ENCODE measurements at places on chromosomes 4 and X.

GRCh38 chrX:130340271-130340670, 552 bp downstream of the SLC25A14 start:
- no peak for DNase-seq

DNA sequence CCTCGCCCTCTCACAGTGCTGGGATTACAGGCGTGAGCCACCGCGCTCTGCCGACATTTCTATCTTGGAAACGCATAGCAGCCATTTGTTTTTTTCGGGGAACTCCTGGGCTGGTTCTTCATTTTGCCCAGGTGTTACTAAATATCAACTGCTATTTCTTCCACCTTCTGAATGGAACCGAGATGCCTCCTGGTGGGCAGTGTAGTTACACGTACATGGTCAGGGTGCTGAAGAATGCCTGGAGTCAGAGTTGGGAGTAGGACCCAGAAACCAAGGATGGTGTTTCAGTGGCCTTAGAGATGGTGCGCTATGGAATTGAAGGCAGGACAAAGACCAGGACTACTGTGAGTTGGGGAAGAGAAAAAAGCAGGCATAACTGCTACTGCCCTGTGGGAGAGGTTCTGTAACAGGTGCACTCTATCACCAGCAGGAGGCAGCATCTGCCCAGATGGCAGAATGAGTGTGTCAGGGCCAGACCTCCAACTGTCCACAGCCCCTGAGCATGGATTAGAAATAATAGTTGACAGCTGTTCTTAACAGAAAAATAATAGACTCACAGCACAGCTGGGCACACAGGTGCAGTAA, 81.7 kb downstream of the ZC4H2 start:
- DNase-seq, result no peak

DNA sequence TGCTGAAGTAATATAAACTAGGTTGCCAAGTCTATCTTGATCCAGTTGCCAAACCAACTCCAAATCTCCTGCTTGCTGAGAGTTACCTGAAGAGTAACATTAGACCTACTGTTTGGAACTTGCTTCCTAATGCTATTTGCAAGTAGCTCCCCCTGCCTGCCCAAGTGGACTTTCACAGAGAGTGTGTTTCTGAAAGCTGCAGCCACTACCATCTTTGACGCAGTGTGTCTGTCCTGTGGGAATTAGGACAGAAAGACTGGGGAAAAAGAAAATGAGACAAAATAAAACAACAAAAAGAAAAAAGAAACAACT, 195.0 kb upstream of the HS3ST1 start:
- DNase-seq, result peak; percentile 2

GRCh38 chr4:84865600-84865999, 100.9 kb downstream of the WDFY3 start:
- DNase-seq, result no peak

DNA sequence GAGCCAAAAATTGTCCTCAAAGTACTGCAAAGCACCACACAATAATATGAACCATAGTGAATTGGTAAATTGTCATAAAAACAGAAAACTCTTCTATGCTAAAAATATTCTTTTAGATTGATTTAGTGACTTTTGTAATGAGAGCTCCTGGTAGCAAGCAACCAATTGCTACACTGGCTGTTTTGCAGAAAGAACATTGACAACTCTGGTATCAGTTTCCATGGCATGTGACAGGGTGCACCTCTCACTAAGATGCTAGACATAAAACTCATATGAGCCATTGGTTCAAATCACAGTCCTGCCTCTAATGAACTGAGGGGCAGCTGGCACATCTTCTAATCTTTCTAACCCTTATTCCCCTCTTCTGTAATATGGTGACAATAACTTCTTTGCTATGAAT, 212.2 kb downstream of the HS3ST1 start:
- no peak for DNase-seq

DNA sequence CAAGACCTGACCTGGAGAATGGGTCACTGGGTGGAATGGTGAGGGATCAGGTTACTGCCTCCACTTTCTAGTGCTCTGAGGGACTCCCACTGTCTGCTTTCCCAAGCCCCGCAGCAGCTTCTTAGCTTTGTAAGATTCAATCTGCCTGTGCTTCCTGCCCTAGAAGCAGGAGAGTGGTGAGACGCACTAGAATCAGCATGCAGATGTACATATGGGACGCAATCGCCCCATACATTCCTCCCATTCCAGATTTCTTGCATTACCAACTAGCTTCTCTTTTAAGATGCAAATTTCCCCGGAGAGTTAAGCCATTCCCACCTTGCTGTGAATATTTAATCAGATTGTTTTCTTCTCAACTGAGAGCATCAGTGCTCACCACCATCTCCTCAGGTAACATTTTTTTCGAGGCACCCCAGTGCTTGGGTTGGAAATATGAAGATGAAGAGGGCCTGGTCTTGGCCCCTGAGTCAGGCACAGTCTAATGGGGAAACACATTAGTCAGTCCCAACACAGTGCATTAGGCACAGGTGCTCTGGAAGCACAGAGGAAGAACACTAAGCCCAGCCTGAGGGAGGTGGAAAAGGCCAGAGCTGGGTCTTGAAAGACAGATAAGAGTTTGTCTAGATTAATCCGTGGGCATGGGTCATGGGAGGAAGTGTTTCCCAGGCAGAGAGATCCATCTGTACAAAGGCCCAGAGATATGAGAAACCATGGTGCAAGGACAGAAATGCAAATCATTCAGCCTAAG, 66.7 kb upstream of the PRPS1 start:
- no peak for DNase-seq

DNA sequence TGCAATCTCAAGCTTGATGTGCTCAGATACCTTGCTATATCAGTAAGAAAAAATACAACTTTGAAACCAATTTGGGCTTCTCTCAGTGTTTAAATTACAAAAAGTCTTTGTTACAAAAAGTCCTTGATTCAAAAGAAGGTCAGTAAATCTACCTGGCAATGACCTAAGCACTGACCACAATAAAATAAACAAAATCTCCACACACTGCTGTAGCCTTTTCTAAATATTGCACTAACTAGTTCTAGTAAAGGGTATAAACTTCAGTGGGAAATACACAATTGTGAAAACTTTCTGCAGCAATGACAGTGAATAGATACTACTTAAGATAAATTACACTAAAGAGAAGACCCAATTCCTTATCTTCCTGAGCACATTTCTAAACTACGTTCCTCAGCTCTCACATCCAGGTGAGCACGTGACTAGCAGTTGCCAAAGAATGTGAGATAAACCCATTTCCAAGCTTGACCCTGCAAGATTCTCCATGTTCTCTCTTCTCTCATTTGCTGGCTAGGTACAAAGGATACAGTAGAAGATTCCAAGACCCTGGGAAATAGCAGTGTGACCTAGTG, 81.4 kb upstream of the GPR34 start:
- no peak for DNase-seq

DNA sequence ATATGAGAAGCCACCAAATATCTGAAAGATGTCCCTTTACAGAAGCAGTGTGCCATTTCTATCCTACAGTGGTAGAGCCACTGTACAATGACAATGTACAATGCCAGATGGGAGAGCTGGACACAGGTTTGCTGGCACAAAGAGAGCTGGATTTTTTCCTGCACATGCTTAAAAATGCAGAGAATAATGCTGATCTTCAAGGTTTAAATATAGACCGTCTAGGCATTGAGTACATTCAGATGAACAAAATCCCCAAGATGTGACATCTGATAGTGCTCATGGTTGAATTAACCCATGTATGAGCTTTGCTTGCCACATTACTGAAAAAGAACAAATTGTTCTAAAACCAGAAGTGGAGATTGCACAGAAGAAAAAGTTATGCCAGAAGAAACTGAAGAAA, 11.7 kb downstream of the ADGRL3 start:
- no peak for DNase-seq

GRCh38 chr4:85929961-85930665, 429.7 kb downstream of the MAPK10 start:
- no peak for DNase-seq

DNA sequence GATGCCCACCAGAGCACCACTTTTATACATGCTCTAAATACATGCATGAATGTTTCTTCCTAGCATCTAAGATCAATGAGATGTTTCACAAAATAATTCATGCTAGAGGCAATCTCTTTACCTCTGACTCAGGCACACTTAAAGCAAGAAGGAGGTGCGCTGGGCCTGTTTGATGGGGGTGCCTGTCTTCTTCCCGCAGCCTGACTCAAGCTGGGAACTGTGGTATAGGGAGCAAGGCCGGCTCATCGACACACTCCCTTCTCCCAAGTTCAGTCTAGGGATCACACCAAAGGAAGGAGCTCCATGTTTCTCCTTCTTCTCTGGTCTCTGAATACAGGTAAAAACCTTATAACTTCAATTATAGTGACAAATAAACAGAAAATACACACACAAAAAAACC, 333.8 kb upstream of the MAD2L1 start:
- no peak for DNase-seq

DNA sequence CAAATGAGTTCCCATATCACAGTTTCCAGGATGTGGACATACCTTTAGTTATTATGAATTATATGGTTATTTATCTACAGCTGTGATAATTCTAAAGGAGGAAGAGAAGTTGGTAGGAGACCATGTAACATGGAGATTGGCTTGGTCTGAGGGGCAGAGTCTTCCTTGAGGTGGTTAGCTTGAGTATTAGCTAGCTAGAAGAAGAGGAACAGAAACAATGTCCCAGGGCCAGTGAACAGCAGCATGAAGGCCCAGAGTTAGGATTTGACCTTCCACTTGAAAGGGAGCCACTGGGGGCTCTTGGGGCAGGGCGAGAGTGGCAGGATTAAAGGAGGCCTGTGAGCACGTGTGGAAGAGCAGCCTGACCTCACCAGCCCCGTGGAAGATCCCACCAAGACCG, 5.6 kb upstream of the JAKMIP1 start:
- no peak for DNase-seq

DNA sequence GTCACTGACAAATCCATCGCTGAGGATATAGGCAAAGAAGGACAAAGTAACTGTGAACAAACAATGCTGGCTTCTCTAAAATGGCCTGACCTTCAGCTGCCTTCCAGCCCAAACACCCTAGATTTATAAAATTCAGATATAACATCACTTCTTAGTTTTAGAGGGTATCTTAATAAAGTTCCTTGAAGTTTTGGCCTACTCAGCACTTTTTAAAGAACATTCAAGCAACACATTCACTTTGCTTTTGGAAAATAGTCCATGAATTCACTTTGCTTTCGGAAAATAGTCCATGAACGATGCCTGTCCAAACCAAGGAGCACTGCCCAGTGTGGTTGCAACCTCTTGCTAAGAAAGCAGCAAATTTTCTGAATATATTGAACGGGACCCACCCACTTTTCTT, 55.0 kb upstream of the TFDP3 start:
- DNase-seq, result no peak

DNA sequence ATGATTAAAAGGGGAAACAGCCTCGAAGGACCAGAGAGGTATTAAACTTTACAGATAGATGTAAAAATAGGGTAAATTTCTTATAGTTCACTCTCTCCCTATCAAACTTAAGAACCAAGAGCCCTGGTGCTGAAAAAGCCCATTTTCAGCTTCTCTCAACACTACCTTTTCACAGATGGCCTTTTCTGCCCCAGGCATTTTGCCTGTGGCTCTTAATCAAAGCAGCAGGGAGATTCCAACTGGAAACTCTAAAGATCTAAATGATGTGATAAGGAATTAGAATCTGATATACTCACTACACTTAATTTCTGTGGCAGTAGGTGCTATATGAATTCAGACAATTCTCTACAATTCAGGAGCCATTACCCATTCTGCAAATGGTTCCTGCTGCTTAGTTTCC, 60.0 kb downstream of the AMMECR1 start:
- DNase-seq, result no peak

DNA sequence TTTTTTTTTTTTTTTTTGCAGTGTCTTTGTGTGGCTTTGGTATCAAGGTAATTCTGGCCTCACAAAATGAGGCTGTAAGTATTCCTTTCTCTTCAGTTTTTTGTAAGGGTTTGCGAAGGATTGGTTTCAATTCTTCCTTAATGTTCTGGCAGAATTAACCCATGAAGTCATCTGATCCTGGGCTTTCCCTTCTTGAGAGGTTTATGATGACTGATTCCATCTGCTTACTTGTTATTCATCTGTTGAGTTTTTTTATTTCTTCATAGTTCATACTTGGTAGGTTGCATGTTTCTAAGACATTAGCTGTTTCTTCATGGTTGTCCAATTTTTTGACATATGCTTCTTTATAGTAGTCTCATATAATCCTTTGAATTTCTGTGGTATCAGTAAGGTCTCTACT, 181.4 kb upstream of the PDE5A start:
- no peak for DNase-seq

DNA sequence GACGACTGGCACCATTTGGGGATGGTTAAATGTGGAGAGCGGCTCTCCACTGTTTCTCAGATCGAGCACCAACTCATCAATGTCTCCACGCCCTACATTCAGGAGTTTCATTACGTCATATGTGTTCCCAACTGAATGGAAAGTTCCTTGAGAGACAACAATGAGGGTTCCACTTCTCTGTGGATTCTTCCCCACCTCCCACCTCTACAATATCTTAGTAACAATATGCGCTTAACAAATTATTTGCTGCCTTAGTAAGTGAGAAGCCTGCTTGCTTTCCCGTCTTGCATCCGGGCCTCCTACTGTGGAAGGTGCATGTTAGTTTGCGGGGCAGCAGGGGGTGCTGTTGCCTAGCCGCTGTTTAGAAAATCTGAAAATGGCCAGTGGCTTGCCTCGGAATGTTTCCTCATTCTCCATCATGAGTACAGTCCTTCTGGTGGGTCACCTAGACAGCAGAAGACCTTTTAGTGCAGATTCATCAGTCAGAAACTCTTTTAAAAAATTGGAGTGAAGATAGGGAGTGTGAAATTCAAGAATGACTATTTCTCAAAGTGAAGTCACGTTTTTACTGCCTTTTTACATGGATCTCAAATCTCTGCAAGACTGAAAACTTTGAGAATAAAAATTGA, 55.7 kb downstream of the PHOX2B start:
- DNase-seq, result peak; percentile 13

- no peak for DNase-seq
These were observed 101.6 kb downstream of the NPNT start for GRCh38 chr4:105996845-105997244.

DNA sequence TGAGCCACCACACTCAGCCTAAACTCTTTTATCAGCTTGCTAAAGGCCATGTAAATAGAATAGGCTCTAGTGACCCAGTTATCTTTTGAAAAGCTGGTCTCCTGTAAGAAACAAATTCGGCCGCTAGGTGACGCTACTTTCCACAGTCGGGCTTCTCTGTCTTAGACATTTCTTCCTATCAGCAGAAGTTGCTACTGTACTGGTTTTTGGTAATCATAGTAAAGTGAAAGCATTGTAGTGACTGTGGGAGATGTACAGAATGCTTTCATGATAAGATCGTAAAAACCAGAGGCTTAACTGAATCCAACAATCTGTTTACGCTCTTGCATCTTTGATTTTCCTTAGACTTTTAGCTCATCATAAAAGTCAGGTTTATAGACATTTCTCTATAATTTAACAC, 82.6 kb downstream of the GK start:
- DNase-seq, result peak; percentile 4

GRCh38 chr4:25658357-25658771, 2.7 kb downstream of the SLC34A2 start:
- no peak for DNase-seq
